ENCODE measurements at places on chromosomes 1 and 21.

GRCh38 chr1:107414550-107414949, 273.7 kb downstream of the NTNG1 start:
- DNase-seq = no peak

DNA sequence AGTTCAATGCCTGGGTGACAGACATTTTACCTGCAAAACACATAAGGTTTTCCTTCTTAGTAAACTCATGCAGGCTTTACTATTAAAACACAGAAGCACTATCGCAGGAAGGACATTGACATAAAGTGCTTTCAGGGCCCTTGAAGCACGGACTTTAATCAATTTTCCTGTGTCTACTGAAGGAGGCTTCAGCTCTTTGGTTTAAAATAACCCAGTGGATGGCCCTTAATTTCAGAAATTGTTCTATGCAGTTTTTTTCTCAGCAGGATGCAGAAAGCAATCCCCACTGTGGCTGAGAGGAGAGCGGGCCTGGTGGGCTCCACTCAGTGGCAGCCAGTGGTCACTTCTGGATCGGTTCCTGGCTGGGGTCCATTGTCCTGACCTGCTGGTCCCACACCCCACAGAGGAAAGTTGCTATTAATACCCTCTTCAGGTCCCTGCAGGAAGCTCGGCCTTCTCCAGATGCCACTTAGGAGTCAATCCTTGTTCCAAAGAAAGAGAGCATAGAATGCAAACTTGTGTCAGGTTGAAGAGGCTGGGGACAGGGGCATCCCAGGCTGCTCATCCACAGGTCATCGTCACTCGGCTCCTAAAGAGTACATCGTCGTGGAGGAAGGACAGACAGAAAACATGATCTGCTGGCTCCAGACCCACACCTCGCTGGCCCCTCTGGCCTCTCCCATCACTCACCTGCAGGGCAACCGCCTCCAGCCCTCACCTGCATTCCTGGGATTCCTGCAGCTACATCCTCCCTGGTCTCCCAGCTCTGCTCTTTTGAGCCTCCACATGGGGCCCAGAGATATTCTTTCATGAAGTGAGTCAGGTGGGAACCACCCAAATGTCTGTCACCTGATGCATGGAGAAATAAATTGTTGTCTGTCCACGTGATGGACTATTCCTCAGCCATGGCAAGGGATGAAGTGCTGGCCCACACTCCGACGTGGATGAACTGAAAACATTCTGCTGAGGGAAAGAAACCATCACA, 153.1 kb downstream of the PSMG1 start:
- no peak for DNase-seq

- no peak for DNase-seq
These were observed 264.0 kb downstream of the NUF2 start for GRCh38 chr1:163585796-163586195.

DNA sequence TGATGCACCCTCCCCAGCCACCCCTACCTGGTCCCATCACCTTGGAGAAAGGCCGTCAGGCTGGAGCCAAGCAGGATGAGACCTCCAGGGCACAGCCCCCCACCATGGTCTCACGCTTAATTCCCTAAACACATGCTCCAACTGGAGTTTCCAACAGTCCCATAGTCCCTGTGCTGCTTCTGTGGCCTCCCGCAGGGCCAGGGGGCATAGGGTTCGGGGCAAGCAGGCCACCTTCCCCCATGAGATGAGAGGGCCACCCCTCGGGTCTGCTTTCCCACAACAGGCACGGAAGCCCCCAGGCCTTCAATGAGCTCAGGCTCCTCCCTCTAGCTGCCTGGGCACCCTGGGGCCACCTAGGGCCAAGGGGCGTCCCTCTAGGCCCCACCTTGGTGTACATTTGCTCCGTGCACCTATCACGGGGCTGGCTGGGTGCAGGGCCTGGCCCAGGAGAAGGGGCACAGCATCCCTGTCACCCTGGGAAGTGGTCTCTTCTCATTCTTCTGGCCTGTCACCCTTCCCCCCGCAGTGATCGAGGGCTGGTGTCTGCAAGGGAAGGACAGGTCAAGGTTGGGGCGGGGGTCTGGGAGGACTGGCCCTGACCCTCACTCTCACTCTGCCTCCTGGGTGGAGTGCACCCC, 42.4 kb downstream of the TRIM11 start:
- no peak for DNase-seq

DNA sequence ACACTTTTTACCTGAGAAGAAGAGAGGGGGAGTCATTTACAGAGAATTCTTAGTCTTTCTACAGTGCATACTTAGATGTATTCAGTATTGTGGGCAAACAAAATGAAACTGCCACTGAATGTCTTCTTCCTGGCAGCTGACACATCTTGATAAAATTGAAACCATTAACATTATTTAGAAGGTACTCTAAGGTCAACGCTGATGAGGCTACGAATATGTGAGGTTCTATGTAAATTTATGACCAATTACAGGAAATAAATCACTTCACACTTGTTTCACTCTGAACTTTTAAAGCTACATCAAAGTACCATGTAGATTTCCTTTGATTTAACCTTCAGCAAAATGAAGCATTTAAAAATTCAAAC, 51.3 kb upstream of the GFI1 start:
- no peak for DNase-seq

- peak; percentile 23 for DNase-seq
These were observed 550.9 kb downstream of the SMYD3 start for GRCh38 chr1:245956225-245956624.

DNA sequence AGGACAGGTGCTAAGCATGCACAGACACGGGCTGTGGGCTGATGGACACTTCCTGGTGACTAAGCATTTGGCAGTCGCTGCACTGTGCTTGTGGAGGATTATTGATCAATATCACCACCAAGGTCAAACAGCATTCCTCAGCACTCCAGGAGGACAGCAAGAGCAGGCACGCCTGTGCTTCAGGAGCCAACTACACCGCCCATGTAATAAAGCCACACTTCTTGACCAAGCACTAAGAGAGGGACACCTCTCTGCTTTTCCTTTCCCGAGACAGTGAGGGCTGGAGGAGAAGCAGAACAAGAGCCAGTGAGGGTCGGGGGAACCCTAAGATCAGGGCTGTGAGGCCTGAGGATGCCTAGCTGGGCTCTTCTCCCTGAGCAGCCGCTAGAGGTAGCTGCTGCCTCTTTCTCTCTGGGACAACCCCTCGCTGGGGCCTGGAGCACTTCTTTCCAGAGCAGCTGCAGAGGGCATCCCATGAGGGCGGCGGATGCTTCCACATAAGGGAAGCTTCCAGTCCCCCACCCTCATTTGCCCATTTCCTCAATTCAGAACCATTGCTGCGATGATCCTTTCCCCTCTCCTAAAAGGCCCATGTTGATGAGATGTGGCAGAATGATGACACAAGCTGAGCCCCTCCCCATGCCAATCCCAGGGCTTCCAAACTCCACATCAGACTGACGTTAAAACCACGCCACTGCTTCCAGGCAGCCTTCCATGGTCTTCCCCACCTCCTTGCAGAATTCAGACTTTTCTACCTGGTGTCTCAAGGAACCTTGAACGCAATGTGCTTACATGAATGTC, 19.1 kb downstream of the RAB7B start:
- no peak for DNase-seq

- DNase-seq = no peak
These were observed 25.0 kb upstream of the NLRP3 start for GRCh38 chr1:247390996-247391395.

DNA sequence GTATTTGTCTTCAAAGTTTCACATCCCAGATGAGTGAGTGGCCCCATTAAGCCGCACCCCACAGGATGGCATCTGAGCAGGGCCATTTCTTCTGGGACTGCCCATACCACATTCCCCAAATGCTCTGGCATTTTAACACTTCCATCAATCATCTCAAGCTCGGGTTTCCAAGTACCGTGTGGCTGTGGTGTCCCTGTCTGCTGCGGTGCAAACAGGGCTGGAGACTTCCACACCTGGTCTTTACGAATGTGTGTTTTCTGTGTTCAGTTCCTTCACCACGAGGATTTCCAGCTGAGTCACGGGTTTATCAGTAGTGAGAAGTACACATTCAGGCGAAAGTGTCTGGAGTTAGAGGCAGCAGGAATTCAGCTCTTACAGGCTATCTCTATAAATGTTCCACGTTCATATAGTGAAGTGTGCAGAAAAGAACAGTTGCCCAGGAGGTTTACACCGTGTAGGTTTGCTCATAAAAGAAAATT, 195.2 kb downstream of the RHOU start:
- DNase-seq = no peak

- peak; percentile 72 for DNase-seq
These were observed at the start of gene IL20 for GRCh38 chr1:206864939-206865671. Gene IL20, plus strand, starts transcription at chr1:206865623. Its CDS starts 230 bp downstream, at chr1:206865853.

DNA sequence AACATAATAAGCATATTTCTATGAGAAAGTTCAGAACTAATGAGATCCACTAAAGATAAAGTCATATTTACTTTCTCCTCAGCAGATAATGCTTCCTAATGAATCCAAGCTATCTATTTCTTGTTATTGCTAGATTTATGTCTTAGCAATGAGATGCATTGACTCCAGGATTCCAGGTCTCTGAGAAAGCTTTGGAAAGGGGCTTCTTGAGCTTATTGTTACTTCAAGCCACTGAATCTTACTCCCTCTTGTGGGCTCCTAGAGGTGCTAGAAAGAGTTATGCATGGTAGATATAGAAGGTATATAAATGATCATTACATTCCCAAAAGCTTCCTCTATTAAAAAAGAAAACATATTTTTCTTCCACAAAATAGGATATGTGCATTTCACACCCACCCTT, 246.4 kb upstream of the ADAMTS5 start:
- no peak for DNase-seq

GRCh38 chr1:227166559-227166958, 151.7 kb downstream of the CDC42BPA start:
- no peak for DNase-seq

- DNase-seq = peak; percentile 40
These were observed 33.4 kb upstream of the TENT5B start for GRCh38 chr1:27045973-27046558.

DNA sequence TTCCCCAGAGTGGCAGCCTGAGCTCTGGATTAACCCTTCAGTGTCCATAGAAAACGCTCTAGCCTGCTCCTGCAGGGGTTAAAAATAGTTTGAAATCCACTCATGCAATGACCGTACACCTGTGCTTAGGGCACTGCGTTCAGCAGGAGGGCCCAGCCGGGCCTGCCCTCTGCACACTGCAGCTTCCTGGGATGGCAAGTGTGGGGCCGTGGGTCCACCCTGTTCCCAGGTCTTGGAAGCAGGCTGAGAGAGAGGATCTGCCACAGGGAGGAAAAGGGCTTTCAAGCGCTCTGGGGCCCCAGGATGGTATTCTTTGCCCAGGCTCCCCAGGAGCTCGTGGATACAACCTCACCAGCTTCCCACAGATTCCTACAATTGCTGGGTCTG, 1.5 kb upstream of the S100B start:
- no peak for DNase-seq

GRCh38 chr21:30714456-30714855, 4.1 kb downstream of the KRTAP21-3 start:
- DNase-seq = no peak

- DNase-seq = no peak
These were observed 34.8 kb upstream of the RNF187 start for GRCh38 chr1:228452194-228453021.

DNA sequence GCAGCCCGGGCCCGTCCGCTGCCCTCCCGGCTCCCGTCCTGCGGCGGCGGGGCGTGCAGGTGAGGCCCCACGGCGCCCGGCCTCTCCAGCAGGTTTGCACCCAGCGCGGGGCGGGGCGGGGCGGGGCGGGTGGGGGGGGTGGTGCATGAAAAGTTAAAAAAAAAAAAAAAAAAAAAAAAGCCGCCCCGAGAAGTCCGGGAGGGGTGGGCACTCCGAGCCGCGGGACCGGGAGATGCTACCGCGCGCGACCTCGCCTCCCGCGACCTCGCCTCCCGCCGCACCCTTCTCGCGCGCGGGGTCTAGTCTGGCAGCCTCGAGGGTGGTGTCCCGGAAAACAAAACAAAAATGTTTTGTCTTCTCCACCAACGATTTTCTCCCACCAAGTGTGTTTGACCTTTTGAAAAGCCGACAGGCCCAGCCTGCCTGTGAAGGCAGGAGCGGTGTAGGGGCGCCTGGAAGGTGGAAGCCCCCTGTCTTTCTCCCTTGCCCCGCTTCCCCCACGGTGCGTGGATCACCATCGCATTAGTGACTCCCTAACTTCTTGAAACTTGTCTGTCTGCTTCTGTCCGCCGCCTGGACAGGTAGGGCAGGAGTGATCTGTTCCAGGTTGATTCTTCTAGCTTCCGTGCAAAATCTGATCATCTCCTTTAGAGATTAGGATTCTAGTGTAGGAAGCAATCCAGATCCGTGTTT, 569 bp downstream of the RCAN3 start:
- no peak for DNase-seq

DNA sequence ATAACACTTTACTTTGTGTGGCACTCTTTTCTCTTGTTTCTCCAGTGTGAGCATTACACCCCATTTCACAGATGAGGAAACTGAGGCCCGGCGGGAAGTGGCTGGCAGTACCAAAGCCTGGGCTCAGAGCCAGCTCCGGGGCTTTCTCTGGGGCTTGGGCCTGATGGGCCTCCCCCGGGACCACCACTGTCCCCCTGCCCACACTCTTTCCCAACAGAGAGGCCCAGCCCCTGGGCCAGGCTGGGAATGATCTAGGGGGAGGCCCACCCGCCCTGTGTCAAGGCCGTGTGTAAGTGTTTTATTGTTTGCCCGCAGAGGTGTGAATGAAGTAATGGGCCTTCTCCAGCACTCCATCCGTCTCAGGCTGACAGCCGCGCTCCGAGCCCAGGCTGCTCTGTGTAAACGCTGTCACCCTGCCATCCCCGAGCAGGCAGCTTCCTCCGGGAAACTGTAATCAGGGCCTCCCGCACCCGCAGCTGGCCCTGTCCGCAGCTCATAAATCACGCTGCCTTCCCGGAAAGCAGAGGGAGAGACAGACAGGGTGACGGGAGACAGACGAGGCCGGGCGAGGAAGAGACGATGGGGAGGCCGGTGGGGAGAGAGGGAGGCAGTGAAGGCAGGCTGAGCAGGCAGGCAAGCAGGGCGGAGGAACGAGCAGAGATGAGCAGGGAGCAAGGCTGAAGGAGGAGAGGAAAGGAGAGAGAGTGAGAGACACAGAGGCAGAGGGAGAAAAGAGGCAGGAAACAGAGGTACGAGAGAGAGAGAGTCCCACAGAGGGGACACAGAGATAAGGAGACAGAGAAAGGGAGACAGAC, 109.7 kb upstream of the ZBTB40 start:
- DNase-seq = no peak

GRCh38 chr1:48817505-48818114, 40.9 kb upstream of the BEND5 start:
- DNase-seq = no peak

DNA sequence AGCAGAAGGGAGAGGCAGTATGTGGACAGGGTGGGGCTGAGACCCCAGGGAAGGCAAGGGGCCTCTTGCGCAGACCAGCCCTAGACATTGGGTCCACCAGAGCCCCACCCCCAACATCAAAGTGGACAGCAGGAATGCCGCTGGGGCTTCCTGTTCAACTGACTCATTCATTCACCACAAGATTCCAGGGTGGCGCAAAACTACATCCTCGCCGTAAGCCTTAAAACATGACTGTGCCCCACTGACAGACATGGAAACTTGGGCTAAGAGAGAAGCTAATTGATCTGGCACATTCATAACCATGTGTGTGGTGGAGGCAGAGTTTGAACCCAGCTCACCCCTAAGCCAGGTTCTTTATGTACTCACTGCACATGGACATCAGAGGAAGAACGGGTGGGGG, 14.0 kb downstream of the COL16A1 start:
- no peak for DNase-seq

All from activated T-helper 1 cell treated with Interleukin-2 at 50 U/mL for 16 hours (primary cell).